Activated CD8-positive, alpha-beta memory T cell treated with anti-CD3 and anti-CD28 coated beads for 48 hours (primary cell): ENCODE measurements at places on chromosomes 1 and 21.

DNA sequence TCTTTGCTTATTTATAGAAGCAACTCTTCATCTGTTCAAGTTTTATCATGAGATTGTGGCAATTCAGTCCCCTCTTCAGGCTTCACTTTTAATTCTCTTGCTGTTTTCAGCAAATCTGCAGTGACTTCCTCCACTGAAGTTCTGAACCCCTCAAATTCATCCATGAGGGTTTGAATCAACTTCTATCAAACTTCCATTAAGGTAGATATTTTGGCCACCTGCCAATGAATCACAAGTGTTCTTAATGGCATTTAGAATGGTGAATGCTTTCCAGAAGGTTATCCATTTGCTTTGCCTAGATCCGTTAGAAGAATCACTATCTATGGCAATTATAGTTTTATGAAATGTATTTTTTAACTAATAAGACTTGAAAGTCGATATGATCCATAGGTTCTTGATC, 946.7 kb upstream of the B3GALT2 start:
- no peak for DNase-seq

DNA sequence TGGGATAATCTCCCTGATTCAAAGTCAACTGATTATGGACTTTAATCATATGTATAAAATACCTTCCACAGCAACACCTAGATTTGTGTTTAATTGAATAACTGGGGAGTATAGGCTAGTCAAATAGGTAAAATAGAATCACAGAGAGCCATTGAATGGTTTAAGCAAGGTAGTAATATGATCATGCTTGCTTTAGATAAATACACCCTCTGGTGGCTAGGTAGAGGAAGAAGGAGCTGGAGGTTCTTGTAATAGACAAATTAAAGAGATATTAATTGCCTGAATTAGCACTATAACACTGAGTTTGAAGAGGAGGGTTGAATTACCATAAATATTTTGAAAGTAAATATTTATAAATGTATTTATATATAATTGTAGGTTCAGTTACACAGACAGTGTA, 40.3 kb downstream of the DIRAS3 start:
- no peak for DNase-seq

- DNase-seq = no peak
Measured at GRCh38 chr1:233668146-233668724, 54.3 kb downstream of the KCNK1 start.

- DNase-seq = no peak
Measured at GRCh38 chr1:180188091-180188506, 33.4 kb downstream of the QSOX1 start.

DNA sequence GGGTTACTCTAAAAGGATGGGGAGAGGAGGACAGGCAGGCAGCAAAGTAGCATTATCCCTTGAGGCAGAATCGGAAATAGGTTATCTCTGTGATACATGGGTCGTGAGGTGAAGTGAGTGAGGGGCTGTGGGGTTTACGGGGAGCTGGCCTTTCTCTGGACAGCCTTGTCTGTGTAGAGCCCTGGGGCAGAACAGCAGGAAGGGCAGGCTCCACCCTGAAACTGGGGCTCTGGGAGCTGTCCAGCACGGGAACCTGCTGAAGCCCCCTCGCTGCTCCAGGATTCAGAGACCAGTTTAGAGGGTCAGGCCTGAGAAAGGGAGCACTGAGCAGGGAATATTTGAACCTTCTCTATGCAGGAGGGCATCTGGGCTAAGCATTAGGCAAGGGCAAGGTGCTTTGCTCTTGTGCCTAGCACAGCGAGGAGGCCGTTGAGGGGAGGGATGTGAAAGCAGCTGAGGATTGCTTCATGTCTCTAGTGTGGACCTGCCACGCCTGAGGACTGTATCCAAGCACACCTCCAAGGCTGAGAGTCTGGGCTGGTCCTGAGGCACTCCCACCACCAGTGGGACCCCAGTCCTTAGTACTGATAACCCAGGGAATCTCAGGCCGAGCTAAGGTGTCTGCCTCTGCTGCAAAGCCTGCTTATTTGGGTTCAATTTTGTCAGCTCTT, 55.8 kb downstream of the NAV1 start:
- no peak for DNase-seq

DNA sequence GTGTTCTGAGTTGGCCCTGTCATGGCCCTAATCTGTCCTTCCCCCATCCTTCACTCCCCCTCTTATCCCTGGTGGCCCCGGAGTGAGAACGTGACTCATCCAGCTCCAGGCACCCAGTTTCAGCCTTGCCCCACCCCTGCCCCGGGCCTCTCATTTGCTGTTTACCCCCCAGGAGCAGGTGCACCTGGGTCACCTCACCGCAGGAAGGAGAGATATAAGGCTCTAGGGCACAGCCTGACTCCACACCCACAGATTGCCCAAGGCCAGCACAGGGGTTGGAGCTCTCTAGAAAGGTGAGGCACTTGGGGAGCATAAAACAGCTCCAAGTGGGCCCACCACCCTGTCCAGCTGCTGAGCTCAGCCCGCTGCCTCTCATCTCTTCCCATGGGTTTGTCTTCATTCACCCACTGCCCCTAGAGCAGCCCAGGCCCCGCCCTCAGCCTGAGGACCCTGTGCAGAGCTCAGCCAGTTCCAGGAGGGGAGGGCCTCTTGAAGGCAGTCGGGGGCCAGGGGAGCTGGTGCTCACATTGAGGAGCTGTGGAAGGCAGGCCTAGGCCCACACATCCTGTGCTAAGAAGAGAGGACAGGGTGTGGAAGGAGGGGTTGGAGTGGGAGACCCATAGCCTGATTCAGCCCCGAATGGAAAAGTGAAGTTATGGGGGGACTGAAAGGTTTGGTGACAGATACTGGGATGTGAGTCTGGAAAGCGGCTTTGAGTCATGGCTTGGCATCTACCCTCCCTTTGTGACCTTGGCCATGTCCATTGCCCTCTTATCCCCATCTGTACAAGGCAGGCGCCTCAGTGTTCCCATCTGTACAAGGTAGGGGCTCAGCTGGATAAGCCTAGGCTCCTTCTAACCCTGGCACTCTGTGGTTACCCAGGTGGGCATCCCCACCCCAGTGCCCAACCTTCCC, 16.1 kb upstream of the GPR37L1 start:
- DNase-seq = no peak

GRCh38 chr1:56777972-56778371, 41.2 kb downstream of the FYB2 start:
- DNase-seq = no peak

- DNase-seq = no peak
Measured at GRCh38 chr1:30877205-30877912, 31.2 kb downstream of the SDC3 start.

DNA sequence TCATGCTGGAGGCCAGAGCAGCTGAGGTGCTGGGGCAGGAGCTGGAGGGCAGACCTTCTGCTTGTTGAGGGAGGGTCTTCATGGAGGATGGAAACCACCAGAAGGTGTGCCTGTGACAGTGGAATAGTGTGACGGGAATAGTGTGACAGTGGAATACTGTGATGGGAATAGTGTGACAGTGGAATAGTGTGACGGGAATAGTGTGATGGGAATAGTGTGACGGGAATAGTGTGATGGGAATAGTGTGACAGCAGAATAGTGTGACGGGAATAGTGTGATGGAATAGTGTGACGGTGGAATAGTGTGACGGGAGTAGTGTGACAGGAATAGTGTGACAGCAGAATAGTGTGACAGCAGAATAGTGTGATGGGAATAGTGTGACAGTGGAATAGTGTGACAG, 325.1 kb downstream of the HHAT start:
- no peak for DNase-seq

DNA sequence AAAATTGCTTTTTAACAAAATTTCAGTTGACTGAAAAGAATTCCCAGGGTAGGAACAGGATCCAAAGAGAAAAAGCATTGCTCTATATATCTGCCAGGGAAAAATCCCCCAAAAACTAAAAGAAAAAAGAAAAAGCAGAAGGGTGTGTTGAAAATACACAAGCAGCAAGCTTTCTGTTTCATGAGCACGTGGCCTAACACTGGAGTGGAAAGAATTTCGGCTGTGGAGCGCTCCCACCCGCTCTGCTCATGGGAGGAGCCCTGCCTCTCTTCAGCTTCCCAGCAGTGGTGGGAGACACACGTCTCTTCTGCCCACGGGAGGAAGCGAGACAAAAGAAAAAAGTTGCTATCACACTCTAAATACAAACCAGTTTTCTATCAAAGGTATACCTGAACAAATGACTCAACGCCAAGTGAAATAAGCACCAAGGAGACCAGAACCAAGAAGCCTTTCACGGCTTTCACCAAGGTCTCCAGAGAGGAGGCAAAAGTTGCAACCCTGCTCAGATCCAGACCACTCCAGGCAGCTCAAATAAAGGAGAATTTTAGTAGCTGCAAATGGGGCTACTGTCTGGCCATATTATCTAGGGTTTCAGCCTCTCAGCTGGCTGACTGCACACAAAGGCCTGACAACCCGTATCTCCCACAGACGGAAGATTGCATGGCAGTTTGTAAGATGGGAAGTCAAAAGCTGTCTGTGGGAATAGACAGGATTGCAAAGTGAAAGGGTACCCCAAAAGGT, 29.5 kb upstream of the ZNF496 start:
- no peak for DNase-seq

DNA sequence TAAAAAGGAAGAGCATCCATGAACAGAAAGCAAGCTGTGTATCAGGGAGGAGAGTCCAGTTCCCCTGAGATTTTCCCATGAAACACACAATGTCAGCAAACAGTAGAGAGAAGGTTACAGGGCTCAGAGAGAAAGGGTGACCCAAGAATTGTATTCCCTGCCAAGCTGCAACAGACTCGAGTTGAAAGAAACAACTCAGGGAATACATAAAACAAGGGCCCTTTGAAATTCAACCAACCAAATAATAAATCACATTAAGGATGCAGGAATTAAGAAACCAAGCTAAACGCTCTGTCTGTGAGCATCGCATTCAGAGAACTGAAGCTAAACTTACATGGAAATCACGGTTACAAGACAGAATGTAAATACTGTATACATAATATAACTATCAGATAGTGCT, 20.2 kb downstream of the S100A16 start:
- DNase-seq = no peak

GRCh38 chr1:159938211-159938852, 7.1 kb downstream of the IGSF9 start:
- DNase-seq = no peak

DNA sequence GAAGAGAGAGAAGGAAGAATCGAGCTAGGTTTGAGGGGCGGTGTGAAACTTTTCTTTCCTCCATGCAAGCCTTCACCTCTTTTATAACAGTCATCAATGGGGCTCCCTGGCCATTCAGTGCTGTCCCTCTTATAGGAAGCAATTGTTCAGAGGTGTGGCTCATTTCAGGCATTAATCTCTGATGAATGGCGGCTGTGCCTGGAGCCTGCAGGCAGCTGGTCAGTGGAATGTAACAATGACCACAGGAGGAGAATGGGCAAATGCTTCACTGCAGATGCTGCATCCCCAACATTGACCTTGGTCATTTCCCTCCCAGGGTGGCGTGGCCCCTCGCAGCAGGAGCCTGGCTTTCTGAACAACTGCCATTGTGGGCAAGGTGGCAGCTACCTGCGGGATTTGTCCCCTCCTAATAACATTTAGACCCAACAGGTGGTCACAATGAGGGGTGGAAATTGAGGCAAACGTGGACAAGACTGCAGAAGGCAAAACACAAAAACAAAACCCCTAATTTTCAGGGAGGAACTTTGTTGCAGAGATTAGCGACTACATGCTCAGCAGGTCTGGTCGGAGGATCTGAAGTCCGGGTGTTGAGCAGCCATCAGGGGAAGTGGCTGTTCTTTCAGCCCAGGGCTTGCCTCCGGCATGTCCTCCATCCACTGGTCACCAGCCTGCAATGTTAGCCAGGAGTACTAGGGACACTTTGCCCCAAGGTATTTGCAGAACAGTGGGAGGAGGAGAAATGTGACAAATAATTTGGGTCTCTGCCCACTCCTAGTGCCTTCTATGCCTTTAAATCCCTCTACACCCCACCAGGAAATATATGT, 97.3 kb upstream of the PAXBP1 start:
- DNase-seq = no peak

DNA sequence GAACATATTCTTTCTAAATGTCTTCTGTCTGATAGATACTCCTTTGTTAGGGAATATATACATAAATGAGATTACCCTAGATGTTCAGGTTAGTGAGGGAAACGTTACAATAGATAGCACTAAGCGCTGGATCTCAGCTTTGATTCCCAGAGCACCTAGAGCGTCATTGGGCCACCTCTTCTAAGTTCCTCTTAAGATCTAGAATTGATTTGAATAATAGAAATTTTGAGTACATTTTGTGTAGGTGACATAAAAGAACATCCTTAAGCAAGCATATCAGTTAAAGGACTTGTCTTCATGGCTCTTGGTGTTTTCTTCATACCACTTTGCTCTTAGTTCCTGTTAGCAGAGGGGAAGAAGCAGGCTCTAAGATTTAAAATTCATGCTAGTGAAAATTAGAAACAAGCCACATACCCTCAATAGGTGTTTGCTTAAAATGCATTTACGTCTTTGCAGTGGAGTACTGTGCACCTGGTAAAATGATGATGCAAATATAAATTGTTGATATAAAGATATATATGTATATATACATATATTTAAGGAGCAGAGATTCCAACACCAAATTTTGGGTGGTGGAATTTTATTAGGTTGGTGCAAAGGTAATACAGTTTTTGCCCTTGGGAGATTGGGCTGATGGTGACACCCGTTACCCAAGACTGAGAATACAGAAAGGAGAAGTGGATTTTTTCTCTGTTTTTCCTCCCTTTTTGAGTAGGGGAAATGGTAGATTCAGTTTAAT, 47.1 kb downstream of the DYRK1A start:
- no peak for DNase-seq

GRCh38 chr1:7482077-7482476, 289.0 kb upstream of the VAMP3 start:
- DNase-seq = no peak

- no peak for DNase-seq
Measured at GRCh38 chr1:181101581-181102226, 13.2 kb downstream of the IER5 start.

DNA sequence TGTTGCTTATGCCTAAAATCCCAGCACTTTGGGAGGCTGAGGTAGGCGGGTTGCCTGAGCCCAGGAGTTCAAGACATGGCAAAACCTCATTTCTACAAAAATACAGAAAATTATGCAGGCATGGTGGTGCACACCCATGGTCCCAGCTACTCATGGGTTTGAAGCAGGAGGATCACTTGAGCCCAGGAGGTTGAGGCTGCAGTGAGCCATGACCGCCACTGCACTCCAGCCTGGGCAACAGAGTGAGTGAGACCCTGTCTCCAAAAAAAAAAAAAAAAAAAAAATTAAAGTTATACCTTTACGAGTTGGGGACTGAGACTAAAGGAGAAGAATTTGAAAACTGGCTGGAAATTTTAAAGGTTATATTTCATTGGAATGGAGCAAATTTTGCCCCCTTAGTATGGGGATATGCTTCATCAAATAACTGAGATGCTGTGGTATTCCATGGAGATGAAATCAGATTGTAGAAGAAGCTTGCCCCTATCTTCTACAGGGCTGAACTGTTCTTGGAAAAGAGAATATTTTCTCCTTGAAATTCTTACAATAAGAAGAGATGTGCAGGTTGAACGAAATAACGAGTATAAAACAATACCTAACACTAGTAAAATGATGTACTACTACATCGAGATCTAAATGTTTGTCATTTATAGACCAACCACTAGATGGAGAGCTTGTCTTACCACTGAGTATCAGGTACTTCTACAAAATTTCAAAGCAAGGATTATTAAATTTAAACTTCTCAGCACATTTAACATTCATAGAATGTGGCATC, 34.9 kb upstream of the SCYL3 start:
- no peak for DNase-seq

GRCh38 chr21:38308532-38309119, 51.8 kb downstream of the KCNJ15 start:
- DNase-seq = no peak
